Activated CD4-positive, alpha-beta T cell treated with anti-CD3 and anti-CD28 coated beads for 24 hours (primary cell): ENCODE measurements at places on chromosomes 7 and 10.
A peak's percentile ranks its signal among the peaks of the same experiment; 100 is the strongest.

DNA sequence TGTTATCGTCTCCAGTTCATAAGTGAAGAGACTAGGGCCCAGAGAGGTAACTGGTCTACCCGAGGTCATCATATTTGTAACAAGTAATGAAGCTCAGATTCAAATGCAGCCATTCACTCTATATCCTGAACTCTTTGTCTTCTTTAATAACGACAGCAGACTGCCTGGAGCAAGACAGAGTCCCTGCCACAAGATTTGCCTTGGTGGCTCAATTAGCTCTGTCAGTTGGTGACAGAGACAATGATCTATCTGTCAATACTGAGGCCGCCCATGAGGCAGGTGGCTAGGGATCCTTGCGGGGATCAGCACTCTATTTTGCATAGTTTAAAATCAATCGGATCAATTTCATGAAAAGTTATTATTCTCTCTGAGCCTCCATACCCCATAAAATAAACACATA, 43.9 kb downstream of the SH3PXD2A start:
- no peak for DNase-seq

DNA sequence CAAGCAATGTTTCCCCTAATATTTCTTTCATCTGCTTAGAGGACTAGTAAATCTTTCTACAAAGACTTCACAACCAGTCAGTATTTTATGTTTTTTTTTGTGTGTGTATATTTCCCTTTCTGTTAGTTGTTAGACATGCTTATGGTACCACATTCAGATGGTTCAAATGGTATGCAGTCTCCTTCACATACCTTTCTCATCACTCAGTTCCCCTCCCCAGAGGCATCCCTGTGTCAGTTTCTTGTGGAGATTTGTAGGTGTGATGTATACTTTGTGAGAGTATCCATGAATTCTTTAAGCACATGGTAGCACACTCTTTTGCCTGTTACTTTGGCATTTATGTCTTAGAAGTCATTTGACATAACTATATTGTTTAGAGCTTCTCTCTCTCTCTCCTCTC, 4.4 kb downstream of the ZNF485 start:
- no peak for DNase-seq

DNA sequence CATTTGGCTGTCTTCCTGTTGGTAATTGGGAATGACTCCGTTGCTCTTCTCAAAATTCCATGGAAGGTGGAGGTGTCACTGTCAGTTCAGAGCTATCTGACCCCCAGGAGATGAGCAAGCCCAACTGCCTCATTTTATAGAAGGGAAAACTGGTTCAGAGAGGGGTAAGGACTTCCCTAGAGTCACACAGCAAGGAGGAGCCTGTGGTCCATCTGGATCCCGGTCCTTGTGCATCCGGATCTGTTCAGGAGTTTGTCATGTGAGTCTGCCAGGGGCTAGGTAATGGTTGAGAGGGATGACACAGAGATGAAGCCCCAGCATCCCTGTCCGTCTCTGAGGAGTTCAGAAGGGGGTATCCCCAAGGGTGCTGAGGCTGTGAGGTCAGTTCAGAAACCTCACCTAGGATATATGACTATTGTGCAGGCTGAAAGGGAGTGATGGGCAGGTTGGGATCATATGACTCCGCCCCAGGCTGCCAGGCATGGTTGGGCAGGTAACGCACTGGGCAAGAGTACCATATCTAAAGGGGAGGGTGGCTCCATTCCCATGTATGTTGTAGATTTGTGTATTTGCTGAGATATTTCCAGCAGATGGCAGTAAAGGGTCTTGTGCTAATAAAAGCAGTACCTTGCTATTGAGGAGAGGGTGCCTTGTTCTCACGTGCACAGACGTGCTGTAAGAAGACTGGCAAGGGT, 16.0 kb upstream of the SLC29A3 start:
- no peak for DNase-seq

- no peak for DNase-seq
These were observed 29.0 kb downstream of the ATOH7 start for GRCh38 chr10:68202960-68203353.

GRCh38 chr7:47942132-47942531, 6.1 kb downstream of the PKD1L1 start:
- DNase-seq: no peak

DNA sequence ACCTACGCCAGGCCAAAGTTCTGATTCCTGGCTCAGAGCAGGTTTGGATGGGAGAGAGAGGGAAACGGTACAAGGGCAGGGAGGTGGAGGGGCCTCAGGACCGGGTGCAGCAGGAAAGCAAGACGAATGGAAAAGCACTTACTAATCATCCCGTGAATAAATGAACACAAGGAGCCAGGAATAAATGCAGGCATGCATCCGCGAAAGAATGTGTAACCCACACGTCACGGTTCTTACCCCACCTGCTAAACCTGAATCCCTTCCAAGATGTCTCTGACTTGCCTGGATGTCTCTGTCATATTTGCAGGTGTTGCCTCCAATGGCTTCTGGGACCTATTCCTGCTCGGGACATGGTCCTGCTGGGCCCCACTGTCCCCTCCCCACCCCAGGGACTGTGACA, 335.2 kb upstream of the RNF32 start:
- no peak for DNase-seq

DNA sequence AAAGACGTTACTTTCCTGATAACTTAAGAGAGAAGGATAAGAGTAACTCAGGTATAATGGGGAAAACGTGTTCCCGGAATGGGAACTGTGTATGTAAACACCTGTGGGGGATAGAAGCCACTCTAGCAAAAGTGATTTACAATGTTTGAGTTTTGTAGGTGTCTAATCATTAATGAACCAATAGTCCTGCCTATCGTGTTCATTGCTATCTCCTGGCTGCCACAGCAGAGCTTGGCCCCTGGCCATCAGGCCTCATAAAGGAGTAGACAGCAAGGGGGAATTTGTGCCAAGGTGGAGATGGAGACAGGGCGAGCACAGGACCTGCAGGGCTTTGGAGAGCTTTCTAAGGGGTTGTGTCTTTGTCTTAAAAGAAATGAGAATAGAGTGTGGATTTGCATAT, 102.1 kb downstream of the GAD2 start:
- no peak for DNase-seq

DNA sequence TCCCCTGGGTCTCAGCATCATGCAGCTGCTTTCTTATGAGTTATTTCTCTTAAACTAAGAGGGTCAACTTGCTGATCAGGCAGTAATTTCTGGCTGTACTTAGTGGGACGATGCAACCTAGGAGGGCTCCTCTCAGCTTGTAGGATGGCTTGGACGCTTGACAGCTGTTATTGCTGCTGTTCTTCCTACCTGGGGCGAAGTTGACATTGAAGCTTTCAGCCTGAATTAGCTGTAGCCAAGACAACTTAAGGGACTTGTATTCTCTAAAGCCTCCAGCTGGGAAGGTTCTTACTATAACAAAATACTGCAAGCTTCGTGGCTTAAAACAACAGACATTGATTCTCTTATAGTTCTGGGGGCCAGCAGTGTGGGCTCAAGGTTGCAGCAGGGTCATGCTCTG, 224.9 kb downstream of the ACTR3B start:
- no peak for DNase-seq

- no peak for DNase-seq
These were observed 223.9 kb downstream of the ELMO1 start for GRCh38 chr7:37224746-37225145.

- DNase-seq: no peak
These were observed 150.0 kb downstream of the ZNF33B start for GRCh38 chr10:42488416-42488815.

DNA sequence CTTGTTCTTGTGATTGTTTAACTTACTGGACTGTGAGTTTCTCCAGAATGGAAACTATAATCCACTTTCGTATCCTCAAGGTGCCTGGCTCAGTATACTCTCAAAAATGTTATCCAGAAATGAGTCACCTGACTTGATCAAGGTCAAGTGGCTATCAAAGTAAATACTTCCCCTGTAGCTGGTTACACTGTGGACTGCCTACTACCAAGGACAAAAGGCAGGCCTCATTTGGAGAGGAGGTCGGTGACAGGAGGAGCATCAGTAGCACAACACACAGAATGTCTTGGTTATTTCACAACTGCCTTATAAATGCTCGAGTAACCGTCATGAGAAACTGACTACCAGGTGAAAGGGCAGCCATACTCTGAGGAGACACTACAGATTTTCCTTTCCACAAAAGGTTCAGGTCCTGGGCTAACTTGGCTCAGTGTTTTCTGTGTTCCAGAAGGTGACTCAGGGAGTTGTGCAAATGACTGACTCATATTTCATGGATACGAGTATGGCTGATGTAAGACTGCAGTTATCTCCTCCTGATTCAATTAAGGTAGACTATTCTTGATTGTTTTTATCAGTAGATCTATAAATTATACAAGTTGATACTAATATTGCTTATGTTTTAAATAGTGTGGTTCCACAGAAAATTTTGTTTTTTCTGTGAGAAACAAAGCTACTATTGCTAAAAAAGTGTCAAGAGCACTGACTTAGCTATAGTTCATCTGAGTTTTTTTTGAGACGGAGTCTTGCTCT, 4.2 kb upstream of the CCNY start:
- DNase-seq: no peak

DNA sequence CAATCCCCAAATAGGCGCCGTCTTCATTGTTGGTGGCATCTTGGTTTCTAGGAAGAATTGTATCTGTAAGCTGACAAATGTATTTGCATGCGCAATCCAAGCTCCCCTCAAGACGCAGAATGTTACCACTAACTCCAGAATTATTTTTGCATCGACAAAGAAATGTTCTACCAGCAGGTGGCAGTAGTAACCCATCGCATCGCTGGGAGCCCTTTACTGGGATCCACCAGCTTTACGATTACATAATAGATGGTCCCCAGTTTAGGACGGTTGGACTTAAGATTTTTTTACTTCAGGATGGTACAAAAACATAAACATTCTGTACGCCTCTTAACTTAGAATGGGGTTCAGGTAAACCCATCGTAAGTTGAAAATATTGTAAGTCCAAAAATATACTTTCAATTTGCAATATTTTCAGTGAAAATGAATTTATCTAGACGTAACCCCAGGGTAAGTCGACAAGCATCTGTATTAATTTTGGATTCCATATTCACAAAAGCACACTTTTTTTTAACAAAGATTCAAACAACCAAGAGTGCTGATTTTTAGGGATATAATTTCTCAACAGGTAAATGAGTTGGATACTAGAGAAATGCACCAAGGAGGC, 114.0 kb upstream of the COBL start:
- DNase-seq: peak; percentile 18

GRCh38 chr7:70700941-70701425, 431.0 kb upstream of the GALNT17 start:
- DNase-seq: no peak

DNA sequence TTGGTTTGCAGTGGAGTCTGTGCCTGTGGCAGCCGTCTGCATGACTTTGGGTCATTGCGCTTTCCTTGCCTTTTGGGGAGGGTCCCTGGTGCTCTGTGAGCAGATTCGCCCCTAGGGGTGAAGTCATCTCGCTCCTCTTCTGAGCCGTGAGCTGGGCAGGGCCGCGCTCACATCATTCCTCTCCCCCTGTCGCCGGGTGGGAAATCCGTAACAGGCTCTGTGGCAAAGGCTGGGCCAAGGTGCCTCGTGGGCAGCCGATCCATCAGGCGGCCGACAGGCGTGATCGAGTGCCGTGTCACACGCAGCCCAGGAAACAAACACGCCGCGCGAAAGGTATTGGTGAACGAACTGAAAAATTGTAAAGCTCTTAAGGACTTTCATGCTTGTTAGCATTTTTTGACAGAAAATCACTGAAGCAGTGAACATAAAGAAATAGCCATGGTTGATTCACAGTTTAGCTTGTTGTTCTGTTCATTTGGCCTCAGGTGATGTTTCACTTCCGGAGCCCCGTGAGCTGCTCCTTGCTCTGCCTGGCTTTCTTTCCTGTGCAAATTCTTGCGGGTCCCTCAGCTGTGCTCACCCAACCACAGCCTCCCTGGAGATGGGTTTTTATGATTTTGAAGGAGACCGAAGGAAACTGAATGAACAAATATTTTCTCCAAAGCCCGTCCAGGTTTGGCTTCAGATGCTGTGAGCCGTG, 122.1 kb downstream of the NKX6-2 start:
- DNase-seq: no peak

- no peak for DNase-seq
These were observed 55.3 kb downstream of the CSGALNACT2 start for GRCh38 chr10:43193496-43194080.

- DNase-seq: no peak
These were observed 14.9 kb downstream of the HEPACAM2 start for GRCh38 chr7:93211228-93211818.

DNA sequence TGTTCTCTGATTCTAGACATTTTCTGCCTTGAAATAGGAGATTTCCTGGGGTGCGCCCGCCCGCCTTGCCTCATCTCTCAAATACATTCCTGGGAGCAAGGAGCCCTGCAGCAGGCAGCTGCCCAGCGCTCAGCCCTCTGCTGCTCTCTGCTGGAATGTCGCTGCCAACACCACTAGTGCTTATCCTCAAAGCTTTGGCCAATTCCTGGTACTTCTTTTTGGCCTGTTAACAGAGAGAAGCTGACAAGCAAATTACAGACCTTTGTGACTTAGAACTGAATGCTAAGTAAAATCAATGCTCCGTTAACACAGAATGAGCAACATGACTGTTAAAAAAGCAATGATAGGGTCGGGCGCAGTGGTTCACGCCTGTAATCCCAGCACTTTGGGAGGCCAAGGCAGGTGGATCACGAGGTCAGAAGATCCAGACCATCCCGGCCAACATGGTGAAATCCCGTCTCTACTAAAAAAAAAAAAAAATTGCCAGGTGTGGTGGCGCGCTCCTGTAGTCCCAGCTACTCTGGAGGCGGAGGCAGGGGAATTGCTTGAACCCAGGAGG, 41.9 kb upstream of the SYPL1 start:
- peak; percentile 59 for DNase-seq

DNA sequence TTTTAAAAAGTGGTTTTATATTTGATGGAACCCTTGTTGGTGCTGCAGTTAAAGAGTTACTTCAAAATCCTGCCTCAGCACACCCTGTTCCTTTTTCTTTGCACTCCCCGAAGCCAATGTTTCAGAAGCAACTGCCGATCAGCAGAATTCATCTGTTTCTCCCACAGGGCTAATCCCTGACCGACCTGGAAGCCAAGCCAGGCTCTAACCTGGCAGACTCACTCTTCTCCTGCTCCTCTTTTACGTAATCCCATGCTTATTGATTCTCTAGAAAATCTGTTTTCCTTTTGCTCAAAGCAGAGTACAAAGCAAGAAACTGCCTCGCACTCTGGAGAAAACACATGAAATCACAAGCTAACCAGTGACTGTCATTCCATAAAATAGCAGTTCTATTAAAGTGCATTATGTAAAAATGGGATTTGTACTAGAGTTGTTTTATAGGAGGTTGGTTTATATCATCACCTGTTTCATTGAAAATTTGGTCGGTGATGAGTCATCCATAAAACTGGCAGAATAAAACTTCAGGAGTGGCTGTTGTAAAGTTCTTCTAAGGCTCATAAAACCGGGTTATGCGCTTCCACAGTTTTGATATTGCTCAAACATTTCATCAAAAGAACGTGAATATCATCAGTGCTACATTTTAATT, 99.9 kb downstream of the CNTNAP2 start:
- no peak for DNase-seq
